HCEC 1CT (cell line): ENCODE measurements at places on chromosomes 1 and 21.

DNA sequence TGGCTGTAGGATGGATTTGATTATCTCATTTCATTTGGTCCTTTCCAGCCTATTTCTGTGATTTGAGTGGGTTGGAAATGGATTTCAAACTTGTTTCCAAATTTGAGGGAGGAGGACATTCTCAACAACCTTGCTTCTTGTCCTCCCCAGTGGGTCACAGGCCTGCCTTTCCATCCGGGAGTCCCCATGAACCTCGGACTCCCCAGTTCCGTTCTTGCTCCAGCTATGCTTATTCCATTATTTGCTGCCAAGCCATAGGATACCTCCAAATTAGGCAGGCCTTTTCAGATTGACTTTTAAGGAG lies 97.8 kb downstream of the DUSP10 start:
- DNase-seq = no peak

DNA sequence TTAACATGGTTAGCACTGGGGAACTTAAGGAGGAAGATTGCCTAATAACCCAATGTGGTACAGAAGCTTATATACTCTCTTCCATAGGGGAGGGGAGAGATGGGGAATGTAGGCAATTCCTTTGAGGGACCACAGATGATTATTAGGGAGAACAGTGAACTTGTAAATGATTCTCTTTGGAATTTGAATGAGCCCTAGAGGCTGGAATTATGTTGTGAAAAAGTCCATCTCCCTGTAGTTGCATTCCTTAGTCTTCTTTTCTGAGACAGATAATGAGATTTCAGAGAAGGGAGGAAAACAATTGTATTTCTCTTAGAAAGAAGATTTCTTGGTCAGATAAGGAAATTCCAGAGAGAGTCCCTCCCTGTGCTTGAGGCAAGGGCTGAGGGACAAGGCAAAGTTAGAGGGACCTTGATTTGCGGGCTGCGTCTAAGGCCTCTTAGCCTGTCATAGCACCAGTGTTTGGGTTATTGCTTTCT lies 89.0 kb upstream of the HMCN1 start:
- DNase-seq = no peak

GRCh38 chr1:55217226-55217986 lies 2.2 kb upstream of the USP24 start:
- no peak for DNase-seq

DNA sequence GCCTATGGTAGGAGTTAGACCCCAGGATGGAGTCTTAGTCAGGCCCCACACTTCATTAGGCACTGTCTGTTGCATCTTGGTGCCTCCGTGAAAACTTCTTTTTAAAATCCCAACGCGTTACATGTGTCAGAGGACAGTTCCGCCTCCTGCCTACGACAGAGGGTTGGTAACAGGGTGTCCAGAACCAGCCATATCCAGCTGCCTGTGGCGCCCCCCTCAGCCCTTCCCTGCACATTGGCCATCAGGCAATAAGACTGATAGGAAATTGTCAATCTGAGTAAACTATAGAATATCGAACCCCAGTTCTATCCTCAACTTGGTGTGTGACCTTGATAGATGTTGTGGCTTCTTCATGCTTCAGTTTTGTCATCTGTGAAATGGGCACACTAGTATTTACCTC lies 108.6 kb upstream of the CSF3R start:
- DNase-seq = no peak

DNA sequence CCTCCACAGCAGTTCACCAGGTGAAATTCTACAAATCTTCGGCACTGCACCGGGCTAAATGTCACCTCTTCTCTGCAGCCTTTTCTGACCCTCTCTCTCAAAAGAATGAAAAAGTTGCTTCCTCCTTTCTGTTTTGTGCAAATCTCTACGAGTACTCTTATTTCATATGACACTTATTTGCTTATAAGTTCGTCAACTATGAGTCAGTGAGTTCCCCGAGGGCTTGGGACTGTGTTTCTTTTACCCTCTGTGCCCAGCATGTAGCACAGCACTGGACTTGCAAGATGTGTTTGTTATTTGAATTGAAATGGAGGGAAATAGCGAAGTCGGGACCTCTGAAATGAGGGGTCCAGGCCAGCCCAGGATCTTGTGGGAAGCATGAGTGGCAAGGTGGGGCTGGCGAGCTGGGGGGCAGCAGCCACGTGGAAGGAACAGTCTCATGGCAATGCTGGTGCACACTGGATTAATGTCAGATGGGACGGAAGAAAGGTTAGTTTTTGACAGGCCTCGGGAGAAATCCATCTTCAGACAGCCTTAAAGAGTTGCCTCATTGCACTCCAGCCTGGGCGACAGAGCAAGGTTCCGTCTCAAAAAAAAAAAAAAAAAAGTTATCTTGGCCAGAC lies 6.2 kb downstream of the SLC6A9 start:
- DNase-seq = no peak

DNA sequence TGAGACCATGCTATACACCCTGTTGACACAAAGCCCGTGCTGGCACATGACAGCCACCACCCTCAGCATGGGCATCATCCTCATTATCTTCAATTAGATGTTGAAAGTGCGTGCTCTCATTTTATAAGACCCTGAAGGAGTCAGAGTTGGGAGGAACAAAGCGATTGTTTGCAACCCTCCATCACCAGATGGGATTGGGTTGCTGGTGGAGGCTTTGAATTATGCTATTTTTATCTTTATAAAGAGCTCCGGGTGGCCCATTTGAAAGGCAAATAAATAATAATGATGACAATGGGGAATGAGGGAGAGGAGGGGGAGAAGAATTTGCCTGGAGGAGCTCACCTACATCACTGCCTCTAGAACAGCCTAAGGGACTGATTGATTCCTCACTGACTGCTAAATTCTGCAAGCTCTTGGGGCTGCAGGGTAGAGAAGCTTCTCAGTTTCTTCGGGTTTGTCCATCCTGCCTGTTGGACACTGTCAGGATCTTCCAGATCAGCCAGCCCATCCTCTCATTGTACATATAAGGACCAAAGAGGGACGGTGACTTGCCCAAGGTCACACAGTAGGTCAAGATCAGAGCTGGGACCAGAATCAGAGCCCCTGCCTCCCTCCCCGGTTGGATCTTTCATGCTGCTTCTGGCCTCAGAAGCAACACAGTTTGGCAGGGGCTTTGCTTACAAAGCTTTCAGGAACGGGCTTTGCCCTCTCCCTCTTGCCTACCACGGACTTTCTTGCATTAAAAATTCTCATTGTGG lies 130.9 kb upstream of the ZBTB40 start:
- no peak for DNase-seq

DNA sequence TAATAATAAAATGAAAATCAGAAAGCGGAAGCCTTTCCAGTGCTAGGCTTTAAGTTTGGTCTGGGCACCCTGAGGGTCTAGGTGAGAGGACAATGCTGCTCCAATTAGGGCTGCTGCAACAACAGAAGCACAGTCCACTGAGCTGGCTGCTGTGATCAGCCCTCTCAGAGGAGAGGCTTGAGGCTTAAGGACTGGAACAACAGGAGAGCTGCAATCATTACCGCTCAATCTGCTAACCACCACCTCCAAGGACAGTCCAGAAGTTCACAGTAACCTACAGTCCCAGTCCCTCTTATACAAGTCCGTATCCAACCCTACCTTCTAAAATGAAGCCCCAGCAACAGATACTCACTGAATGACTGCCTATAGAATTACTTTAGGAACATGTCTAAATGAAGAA lies 62.1 kb downstream of the USP24 start:
- no peak for DNase-seq

DNA sequence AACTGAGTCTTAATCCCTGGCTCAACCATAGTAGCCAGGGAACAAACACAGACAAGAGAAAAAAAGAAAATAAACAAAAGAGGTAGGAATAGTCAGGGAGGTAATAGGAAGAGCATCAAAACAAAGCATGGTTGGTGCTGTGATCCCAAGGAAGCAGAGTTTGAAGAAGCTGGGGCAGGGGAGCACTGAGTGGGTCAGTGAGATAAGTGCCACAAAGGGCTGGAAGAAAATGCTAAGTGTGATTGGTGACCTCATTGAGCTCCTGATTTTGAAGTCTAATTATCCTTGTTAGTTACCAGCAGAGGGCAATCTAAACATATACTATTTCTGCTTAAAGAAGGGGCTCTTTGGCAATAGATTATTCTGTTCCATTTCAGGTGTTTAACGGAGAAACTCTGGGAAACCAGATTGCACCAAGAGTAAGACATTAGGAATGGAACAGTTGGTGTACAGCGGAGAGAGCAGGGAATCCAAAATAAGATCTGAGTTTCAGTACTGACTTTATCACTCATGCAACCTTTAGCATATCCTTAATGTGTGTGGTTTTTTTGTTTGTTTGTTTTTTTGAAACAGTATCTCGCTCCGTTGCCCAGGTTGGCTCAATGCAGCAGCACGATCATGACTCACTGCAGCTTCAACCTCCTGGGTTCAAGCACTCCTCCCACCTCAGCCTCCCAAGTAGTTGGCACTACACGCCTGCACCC lies 30.7 kb upstream of the KIAA1614 start:
- DNase-seq = peak; percentile 73

GRCh38 chr1:89552471-89553081 lies 27.9 kb downstream of the LRRC8B start:
- peak; percentile 64 for DNase-seq

GRCh38 chr1:50110151-50110550 lies 1.4 kb downstream of the ELAVL4 start:
- DNase-seq = no peak

GRCh38 chr1:53249706-53250105 lies 11.4 kb upstream of the MAGOH start:
- no peak for DNase-seq

DNA sequence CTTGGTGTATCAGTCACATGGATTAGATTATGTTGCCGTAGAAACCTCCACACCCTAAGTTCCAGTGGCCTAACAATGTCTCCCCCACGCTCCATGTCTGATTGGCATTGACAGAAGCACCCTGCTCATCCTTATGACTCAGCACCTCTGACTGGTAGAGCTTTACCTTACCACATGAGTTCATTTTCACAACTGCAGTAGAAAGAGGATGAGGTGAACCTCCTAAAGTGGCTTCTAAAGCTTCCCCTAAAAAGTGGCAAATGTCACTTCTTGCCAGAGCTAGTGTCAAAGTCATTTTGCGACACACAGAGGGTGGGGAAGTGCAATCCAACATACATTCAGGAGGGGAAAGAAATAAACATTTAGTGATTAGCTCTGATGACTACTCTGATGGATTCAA lies 30.6 kb upstream of the LYPD8 start:
- no peak for DNase-seq

DNA sequence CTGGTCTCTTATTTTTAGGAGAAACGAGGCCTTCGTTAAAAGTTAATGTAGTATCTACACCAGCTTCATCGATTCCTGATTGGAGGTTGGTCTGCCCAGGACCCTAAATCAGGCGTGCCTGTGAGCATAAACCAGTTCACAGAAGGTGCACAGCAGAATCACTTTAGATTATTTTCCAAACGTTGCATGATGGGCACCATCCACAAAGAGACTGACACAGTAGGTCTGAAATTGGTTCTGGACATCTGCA lies 256 bp upstream of the TARBP1 start:
- no peak for DNase-seq

DNA sequence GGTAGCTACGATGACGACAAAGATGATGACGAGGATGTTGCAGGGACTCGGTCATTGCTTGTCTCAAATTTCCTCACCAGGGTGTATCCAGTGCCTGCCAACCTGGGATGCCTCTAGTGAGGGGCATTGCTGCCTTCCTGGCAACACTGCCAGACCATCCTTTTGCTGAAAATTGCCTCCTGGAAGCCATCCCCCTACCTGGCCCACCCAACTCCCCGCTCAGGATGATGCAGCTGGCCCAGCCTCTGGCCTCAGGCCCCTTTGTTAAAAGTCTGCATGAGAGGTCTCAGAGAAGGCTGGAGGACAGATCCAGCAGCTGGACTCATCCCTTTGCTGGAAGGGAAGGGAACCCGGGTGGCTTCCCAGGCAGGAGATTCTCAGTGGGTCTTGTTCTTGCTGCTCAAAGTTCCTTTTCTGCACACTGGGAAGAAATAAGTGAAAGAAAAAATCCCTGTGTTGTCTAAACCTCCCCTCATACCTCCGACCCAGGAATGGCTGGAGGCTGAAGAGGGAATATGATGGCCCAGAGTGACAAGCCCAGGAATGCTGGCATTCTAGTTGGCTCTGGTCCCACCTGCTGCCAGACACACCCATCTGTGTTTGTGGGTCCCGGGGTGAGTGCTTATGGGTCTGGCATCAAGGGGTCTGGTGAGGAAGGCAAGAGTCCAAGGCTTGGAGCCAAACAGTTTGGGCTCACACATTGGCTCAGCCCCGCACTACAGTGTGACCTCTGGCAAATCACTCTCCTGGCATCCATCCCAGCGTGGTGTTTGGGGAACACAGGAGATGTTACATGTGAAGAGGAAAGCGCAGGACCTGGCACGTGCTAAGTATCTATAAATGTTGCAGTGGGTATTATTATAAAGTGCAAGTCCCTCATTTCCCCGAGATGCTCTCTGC lies 6.7 kb upstream of the FNDC5 start:
- DNase-seq = no peak

- DNase-seq = no peak
These were observed 18.2 kb upstream of the RNF223 start for GRCh38 chr1:1092149-1092855.

DNA sequence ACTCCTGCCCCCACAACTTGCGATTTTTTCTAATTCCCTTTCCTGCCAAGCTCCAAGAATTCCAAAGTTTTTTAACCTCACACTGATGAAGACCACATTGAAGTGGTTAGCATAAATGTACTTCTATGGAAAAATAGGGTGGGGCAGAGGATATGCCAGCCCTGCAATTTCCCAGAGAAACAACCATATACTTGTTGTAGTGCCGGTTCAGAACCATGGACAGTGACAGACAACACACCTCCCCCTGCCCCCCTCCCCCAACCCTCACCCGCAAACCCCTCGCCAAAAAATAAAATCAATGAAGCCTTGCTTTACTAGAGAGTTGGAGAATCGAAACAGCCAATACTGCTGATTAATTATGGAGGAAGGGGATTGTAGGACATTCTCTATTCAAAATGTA lies 109.5 kb upstream of the GRIK3 start:
- no peak for DNase-seq

GRCh38 chr1:4375812-4376211 lies 278.6 kb upstream of the AJAP1 start:
- DNase-seq = no peak

DNA sequence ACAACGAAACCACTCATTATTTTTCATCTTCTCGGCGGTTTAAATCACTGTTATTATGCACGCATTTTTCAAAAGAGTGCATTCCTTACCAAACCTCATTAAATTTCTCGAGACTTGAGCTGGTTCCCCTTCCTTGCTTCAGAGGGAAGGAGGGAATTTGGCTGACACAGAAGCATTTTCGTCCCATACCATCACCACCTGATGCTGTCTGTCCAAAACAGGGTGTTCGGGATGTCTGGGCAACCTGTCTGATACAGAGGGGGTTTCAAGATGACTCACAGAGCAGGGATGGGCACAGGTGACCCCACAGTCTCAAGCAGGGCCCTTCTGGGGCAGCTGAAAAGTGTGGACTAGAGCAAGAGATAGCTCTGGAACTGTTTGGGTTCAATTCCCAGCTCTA lies 12.3 kb upstream of the RCC2 start:
- DNase-seq = no peak

- DNase-seq = no peak
These were observed 62.3 kb upstream of the COL24A1 start for GRCh38 chr1:86218859-86219258.

- no peak for DNase-seq
These were observed 3.8 kb upstream of the S100B start for GRCh38 chr21:46608672-46609111.
